ENCODE measurements at places on chromosomes 2 and 18.

GRCh38 chr2:144111437-144111836 lies 408.5 kb downstream of the ZEB2 start:
- no peak for DNase-seq

- DNase-seq, result no peak
Observed at GRCh38 chr18:26802330-26803200, 62.9 kb downstream of the AQP4 start.

DNA sequence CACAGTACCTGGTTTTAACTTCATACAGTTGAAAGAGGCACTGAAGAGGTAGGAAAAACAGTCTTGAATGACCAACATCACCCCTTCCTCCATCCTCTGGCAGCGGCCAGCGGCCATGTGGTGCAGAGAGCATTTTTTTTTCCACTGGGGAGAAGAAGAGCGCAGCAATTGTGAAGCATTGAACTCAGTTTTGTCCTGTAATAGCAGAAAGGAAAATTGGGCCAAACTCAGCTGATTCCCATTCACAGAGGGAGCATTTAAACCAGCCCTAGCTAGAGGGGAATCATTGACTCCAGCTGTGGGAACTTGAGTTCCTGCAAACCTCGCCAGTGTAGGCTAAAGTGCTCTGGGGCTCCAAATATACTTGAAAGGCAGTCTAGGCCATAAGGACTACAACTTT lies 316.6 kb upstream of the CHST9 start:
- no peak for DNase-seq

GRCh38 chr2:47254464-47254863 lies 99.4 kb upstream of the STPG4 start:
- no peak for DNase-seq

GRCh38 chr2:189870381-189871085 lies 86.3 kb downstream of the PMS1 start:
- DNase-seq, result no peak

DNA sequence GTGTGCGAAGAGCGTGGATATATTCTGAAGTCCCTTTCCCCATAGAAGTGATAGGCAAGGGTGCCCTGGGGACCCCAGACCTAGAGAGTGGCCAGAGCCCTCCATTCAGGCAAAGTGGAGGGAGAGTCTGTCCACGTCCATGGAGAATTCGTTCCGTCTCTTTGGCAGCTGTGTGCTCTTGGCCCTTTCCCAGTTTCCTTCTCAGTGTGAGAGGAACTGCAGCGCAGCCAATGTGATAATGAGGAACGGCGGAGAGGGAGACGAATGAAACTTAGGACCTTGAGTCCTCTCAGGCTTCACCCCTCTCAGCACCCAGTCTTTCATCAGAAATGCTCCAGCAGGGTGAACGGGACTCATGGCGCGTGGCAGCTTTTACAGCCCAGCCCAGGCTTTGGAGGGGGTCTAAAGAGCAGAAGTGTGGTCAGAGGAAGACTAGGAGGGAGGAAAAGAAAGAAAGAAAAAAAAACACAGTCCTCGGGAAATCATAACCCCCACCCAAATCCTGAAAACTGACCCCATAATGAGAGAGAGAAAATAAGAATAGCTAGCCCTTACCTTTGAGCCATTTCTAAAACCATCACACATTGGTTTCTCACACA lies 95.0 kb upstream of the RIOK3 start:
- DNase-seq, result no peak

DNA sequence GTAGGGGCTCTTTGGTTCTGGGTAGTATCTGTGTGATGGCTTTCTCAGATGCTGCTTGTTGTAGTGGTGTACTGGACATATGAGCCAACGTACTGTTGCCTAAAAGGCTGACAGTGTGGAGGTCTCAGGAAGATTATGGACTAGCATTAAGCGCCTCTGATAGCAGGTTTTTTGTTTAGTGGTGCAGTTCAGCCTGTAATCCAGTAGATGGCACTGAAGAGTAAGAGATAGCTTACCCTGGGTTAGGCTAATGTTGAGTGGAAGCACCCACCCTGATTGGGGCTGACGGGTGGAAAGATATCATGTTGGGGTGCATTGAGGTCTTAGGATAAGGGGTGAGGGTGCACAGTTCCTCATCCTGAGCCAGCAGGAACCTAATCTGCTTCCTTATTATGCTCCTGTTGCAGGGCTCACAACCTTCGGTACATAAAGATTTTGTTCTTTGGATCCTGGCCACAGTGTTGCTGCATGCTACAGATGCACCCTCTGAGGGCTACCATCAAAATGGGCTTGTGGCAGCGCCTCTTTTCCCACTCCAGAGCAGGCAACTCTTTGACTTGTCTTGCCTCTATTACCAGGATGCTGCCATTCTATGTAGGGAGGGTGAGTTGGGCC lies 79.6 kb downstream of the MSTN start:
- no peak for DNase-seq

- DNase-seq, result no peak
Observed at GRCh38 chr2:18651842-18652774, 62.7 kb upstream of the NT5C1B start.

DNA sequence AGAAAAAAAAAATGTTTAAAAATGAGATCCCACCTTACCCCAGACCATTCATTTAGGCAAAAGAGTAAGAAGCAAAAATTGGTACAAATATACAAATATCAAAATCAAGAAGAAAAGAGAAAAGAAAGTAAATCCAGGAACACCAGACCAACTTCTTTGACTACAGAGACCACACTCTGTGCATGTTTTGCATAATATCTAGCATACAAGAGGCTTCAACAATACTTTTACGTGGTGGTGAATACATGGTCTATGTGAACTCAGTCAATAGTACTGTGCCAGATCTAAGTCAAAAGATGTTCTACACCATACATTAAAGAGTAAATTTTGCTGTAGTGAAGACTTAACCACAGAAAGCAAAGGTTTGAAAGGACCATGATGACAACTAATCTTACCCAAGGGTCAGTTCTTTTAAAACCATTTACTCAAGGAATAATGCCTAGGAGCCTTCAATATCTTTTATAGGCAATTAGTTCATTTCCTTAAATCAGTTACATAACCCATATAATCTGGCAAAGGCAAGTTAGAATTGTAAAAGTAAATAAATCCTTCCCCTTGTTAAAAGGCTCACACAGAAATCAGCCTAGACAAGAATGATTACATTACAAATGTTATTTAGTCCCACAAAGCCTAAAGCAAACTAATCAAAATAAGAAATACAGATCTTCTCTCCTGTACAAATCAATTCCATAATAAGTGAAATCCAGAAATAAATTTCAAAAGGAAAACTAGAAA lies 115.2 kb downstream of the EXOC6B start:
- no peak for DNase-seq

DNA sequence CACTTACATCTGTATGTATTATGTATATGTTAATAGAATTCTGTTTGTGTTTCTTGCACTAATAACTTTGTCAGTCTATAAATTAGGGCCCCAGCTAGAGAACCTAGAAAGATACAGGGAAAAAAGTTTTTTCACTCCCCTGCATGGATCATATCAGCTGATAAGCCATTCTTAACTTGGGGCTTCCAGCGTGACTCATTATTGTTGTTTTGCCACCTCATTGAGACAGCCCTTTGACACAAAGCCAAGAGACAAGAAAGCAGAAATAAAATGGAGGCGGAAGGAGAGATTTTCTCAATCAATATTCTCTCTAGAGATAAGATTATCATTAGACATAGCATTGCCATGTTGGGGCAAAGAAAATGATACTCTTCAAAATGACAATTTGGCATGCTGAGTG lies 93.4 kb downstream of the AKAIN1 start:
- DNase-seq, result no peak

- no peak for DNase-seq
Observed at GRCh38 chr2:72038524-72038923, 109.1 kb downstream of the CYP26B1 start.

- DNase-seq, result no peak
Observed at GRCh38 chr18:48733643-48734253, 194.9 kb downstream of the CTIF start.

- no peak for DNase-seq
Observed at GRCh38 chr18:37729716-37730115, 164.1 kb upstream of the CELF4 start.

DNA sequence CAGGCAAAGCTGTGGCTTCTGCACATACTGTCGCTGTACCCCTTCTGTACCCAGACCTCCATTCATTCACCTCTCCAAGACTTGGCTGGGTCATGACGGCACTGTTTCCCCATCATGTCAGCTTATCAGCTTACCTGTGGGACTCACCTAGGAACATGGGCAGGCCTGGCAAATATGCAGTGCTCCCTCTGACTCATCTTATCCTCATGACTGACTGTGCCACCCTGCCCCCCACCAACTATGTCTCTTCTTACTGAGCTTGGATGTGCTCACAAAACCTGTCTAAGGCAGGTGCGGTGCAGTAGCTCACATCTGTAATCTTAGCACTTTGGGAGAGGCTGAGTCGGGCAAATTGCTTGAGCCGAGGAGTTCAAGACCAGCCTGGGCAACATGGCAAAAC lies 152.4 kb downstream of the MGAT5 start:
- DNase-seq, result no peak

DNA sequence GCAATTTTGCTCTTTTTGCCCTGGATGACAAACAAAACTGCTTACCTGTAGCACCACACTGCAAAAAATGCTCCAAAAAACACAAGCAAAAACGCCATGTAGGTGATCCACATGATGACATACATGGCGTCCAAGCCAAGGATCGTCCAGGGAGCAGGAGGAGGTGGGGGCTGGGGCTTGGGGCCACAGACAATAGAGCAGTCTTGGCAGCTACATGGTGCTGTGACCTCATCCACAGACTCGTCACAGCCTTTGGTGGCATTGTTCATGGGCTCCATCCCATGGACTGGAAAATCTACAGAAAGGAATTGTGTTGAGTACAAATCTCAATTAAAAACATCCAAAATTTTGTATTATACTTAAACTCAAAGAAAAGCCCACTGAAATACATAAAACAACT lies 26.1 kb downstream of the NPC1 start:
- DNase-seq, result no peak

GRCh38 chr2:66496670-66497420 lies 61.9 kb downstream of the MEIS1 start:
- no peak for DNase-seq

GRCh38 chr18:69871363-69871762 lies 76.3 kb downstream of the CD226 start:
- DNase-seq, result no peak

GRCh38 chr2:8426550-8426949 lies 255.3 kb upstream of the ID2 start:
- no peak for DNase-seq

GRCh38 chr2:230878599-230879188 lies 14.0 kb downstream of the ITM2C start:
- DNase-seq, result no peak

GRCh38 chr18:61870151-61870550 lies 22.7 kb downstream of the RNF152 start:
- DNase-seq, result no peak

- DNase-seq, result no peak
Observed at GRCh38 chr2:231410293-231411004, 14.9 kb downstream of the B3GNT7 start.

DNA sequence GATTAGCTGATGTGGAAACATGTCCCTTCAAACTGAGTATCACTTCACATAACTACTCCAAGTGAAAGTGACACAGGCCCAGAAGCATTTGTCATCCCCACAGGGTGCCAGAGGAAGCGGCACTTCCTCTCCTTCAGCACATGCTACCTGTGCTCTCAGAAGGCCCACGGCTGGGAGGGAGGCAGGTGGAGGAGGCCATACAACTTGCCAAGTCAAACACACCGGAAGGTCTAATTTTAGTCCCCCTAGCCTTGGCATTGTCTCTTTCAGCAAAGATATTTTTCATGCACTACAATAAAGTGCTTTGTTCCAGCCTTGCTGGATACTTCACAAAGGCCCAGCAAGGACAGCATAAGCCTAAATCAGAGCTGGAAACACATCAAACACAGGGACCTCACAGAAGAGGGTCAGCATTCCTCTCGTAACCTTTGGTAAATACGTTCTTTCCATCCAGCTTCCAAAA lies 38.0 kb downstream of the VSNL1 start:
- no peak for DNase-seq

GRCh38 chr2:27079233-27080139 lies 1.1 kb downstream of the EMILIN1 start:
- no peak for DNase-seq

GRCh38 chr2:44430342-44430741 lies 68.6 kb downstream of the CAMKMT start:
- DNase-seq, result no peak

DNA sequence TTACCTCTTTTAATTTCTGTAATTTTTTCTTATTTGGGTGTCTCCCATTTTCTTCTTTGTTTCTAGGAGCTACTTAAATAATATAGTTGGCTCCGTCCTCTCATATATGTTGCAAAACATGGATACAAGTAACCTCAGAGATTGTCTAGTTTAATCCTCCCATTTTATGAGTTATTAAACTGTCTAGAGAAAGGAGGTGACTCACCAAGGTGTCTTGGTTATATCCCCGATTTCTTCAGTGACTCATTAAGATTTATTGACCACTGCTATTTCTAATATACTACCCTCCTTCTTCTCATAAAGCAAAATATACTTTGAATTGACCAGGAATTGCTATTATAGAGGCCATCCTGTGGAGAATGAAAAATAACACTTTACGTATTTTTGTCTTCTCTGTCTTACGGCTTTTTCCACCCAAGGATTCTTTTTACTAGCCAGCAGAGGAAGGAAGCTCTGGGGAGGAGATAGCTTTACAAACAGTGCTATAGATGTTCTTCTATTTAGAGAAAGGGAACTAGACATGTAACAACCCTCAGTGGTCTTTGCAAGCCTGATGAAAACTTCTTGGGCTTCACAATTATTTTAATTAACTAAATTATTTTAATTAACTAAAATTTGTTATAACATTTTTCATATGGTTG lies 300.4 kb upstream of the TNP1 start:
- no peak for DNase-seq

DNA sequence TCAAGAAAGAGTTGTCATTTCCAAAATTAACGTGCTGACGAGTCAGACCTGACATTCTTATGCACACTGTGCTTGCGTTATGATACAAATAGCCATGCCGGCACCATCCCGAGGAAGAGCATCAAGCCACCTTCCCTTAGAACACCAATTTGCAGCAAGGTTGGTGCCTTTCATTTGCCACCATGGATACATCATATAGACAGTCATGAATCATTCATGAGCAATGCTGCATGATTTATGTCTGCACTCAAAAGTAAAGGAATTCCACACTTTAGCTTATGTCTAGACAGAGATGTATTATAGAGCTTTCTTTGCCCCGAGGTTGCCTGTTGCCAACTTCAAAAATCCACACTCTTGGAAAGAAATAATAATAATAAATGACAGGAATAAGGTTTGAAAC lies 166.9 kb downstream of the VWC2L start:
- no peak for DNase-seq

- DNase-seq, result no peak
Observed at GRCh38 chr2:75241696-75242095, 42.4 kb upstream of the TACR1 start.

GRCh38 chr2:229087843-229088516 lies 183.1 kb downstream of the PID1 start:
- DNase-seq, result no peak

DNA sequence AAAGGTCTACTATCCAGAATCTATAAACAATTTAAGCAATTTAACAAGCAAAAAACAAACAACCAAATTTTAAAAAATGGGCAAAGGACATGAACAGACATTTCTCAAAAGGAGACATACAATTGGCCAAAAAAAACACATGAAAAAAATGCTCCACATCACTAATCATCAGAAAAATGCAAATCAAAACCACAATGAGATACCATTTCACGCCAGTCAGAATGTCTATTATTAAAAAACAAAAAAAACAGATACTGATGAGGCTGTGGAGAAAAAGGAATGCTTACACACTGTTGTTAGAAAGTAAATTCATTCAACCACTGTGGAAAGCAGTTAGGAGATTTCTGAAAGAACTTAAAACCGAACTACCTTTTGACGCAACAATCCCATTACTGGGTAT lies 66.4 kb upstream of the SESTD1 start:
- DNase-seq, result no peak
